Activated CD4-positive, alpha-beta T cell treated with anti-CD3 and anti-CD28 coated beads for 1 hour (primary cell): ENCODE measurements at places on chromosomes 1 and 21.

DNA sequence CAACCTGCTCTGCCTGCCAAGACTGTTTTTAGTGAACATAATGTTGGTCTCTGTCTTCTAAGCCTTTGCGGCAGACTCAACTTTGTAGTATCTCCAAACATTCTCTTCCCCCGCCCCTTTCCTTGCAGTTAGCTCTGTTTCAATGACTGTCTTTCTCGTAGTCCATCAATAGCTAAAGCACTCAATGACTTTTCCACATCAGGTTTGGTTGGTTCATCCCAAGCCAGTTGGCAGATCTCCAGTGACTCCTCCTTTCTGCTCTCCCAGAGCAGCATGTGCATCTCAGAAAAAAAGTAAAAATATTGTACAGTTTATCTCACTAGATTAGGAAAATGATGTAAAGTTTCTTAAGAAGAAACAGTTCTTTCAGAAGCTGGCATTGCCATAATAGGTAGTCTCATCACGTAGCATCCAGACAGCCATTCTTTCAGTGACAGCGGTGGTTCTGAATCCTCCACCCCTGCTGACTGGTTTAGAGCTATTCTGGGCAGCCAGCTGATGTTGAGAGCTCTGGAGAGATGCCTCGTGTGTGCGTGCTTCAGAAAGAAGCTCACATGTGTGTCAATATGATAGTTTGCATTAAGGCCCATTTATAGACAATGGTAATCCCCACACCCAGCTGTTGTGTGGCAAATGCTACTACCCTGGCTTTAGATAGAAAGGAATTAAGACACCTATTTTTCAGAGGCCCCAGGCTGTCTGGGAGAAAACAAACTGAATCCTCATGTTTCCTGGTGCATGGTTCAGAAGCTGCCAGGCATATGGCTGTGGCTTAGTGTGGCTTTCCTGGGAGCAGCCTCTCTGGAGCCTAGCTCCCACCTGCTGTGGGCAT lies 53.2 kb downstream of the CNN3 start:
- no peak for DNase-seq

GRCh38 chr1:197312163-197312562 lies 44.1 kb downstream of the CRB1 start:
- DNase-seq, result no peak

DNA sequence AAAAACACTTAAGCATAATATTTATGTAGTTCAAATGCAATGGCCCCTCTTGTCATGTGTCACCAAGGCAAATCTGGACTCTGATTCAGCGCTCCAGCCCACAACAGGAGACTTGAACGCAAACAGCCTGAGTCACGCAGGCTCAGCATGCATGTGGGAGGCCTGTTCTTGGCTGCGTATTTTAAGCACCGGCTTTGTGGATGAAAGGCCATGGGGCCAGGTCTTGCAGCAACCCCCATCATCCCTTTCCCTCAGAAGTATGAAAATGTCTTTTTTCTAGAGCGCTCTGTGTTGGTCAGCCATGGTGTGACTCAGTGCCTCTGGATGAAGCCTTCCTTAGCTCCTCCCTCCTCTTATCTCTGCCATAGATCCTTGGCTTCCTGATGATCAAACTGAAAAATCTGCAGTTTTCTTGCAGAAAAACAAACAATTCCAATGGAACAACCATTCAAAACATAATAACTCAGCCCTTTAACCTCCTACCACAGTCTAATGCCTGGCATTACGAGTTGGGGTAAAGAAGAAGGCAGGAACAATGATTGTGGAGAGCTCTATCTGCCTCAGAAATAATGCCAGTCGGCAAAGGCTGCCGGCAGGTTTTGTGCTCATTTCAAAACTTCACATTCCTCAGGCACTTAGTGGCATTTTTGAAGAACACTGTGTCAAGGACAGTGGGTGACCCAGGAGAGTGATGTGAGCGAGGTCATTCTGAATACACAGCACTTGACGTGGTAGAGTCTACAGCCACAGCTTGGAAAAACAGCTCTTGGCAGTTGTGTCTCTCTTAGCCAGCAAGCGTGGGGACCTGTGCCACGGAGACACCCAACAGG lies 167.5 kb downstream of the CLIC6 start:
- no peak for DNase-seq

DNA sequence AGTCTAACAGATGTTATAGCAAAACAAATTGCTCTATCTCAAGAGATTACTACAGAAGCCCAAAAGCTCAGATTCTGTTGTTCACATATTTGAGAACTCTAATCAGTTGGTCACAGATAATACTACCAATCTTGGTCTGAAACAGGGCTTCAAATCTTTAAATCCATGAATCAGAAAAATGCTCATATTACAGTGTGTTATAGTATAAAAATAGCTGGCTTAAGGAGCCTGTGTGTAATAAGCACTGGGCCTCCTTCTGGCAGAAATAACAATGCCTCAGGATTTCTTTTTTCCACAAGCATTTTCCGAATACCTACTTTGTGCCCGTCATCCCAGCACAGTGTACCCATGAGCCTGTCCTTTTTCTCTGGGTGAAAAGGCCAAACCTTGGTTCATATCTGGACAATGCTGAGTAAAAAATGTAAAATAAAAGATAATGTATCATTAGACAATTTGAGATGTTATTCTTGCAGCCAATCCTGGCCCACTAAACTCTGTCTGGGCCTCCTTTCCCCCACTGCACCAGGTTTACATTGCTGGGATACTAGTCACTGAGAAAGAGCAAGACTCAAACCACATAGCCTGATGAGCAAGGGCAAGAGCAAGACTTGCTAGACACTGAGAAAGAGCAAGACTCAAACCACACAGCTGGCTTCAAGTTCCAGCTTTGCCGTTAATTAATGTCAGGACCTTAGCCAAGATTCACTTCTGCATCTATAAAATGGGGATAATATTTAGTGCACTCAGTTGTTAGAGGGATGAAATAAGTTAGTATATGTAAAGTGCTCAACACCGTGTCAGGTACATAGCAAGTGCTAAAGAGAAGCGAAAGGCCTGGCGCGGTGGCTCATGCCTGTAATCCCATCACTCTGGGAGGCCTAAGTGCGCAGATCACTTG lies 17.0 kb upstream of the ADAR start:
- no peak for DNase-seq

DNA sequence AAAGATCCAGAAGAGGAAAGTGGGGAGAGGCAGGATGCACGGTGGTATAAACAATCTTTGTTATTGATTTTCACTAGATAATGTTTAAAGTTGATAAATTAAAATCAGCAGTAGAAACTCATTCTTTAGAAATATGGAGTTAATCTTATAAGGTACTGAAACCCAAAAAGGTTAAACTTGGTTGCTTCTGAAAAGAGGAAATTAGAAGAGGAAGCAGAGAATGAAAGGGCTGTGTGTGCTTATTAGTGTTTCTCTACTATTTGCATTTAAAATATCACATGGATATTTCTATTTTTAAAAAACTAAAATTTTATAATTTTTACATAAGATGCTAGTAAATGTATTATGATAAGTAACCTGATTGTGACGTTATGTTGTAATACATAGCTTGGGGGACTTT lies 24.4 kb downstream of the C1orf141 start:
- DNase-seq, result no peak

DNA sequence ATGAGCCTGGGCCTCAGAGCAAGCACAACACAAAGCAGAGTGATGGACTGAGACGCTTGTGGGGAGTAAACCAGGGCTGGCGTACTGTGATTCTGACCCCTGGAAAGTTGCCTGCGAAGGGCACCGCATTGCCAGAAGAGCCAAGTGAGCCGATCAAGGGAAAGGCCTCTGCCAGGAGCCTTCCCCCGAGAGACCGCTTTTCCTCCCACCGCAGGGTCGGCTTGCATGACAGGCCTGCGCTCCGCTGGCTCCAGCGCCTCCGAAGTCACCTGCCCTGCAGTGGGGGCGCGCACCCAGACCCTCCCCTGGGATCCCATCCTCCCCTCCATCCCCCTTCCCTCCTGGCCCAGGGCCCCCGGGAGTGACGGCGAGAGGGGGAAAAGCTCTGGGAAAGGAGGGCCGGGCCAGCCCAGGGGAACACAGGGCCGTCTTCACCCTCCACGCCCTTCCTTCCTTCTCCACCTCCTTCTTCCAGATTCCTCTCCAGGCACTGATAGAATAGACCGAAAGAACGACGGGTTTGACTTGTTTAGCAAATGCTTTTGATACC lies 165.0 kb downstream of the TRIM33 start:
- no peak for DNase-seq

GRCh38 chr1:67239738-67240137 lies 67.9 kb upstream of the IL12RB2 start:
- no peak for DNase-seq

- no peak for DNase-seq
These were observed 16.6 kb upstream of the AJAP1 start for GRCh38 chr1:4637616-4638344.

DNA sequence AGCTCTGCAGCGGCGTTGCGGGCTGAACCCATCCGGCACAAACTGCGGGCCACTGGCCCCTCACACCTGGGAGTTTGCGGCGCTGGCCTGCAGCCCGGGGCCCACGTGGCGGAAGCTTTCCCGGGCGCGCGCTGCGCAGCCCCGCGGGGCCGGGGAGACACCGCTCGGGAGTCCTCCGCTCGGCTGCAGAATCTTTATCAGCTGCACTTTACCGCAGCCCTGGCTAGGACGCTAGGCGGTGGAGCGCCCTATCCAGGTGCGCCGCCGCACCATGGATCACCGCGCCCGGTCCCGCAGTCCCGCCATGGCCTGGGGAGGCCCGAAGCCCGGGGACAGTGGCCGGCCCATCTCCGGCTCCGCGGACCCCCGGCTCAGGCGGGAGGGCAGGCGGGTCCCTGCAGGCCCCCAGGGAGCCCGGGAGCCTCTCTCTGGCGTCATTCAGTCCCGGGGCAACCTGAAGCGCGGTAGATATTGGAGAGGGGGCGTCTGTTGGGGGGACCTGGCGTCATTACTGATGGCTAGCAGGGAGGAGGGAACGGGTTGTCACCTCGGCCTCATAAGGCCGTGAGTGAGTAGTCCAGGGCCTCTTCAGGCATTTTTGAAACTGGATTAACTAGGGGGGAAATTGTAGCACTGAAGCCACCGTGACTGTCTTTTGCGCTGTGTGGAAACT lies 5.7 kb upstream of the OLIG2 start:
- no peak for DNase-seq

GRCh38 chr1:212595787-212596714 lies 12.5 kb upstream of the ATF3 start:
- no peak for DNase-seq

GRCh38 chr21:31928656-31929055 lies 55.8 kb downstream of the HUNK start:
- no peak for DNase-seq

- DNase-seq, result peak; percentile 74
These were observed 43.5 kb upstream of the RAB4A start for GRCh38 chr1:229227298-229227919.

DNA sequence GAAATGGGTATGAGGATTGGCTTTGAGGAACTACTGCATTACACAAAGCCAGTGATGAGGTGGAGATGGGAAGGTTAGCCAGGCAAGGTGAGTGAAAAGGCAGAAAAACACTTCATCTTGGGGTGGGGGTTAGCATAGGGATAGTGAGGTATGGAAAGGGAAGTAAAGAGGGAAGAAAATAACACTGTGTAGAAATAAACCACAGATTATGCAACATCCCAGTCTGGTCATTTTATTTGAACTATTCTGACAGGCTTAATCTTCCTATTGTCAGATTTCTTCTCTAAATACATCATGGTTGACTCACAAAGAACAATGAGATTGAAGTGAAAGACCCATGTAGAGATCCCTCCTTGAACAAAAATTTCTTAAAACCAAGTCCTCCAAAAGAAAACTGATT lies 640.2 kb downstream of the PTPRC start:
- no peak for DNase-seq

DNA sequence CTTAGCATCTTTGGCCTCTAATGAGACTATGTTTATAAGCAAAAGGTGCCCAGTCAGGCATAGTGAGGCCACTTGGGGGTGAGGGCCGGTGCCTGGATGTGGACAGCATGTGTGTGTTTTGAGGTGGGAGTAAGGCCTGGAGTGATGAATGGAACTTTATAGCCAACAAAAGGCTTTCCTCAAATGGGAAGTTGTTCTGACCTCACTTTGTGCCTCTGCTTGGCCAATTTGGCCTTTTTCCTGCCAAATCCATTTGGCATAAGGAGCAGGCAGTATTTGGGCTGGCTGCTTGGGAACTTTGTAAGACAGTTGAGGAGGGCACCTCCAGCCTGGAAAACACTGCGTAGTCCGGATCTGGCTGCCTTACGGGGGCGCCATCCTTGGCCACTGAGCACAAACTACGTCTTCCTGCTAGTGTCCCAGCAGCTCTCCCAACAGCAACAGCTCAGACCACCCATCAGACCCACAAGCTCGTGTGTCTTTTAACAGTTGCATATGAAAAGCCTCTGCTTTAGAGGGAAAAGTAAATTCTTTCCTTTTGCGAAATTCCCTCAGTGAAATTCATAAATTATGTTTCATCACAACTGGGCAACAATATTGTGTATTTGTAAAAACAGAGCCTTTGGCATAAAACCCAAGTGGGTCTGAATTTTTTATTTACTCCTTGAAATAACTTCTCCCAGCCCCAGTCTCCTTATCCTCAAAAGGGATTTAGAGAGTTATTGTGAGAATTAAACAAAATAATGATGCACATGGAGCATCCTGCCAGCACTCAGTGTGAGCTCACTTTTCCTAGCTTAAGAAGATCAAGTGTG lies 322.9 kb downstream of the DISC1 start:
- DNase-seq, result no peak

GRCh38 chr1:247209396-247209795 lies 37.6 kb upstream of the ZNF124 start:
- DNase-seq, result no peak

DNA sequence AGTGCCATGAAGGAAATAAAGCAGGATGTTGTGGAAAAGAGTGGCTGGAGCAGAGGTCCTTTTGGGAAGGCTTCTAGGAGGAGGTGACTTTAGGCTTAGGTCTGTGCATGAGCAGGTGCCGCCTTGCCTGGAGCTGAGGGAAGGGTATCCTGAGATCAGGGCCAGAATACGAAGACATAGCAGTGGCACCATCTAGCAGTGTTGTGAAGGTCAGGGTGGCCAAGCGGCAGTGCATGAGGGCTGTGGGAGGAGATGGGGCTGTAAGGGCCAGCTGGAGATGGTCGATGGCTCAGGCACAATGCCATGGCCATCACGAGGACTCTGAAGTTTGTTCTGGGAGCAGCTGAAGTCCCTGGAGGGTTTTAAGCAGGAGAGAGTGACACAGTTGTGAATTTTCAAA lies 219.5 kb downstream of the PTPRU start:
- DNase-seq, result no peak

- DNase-seq, result no peak
These were observed 109.6 kb downstream of the WDR3 start for GRCh38 chr1:118039170-118039569.

GRCh38 chr1:79004916-79005315 lies 1.6 kb downstream of the ADGRL4 start:
- DNase-seq, result no peak

DNA sequence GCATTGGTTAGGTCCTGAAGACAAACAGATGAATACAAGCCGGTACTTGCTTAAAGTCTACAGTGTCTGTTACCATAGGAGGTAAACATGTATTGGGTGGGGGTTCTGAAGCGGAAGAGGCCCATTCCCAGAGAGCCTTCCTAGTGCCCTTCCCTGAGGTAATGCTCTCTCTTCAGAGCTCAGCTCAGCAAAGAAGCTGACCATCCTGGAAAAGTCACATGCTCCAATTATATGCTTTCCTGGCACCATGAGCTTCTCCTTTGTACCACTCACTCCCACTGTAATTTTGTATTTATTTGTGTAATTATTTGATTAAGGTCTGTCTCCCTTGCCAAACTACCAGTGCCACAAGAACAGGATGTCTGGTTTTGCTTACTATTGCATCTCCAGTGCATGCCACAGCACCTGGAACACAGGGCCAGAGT lies 42.0 kb downstream of the RAB3B start:
- DNase-seq, result no peak
